Activated gamma-delta T cell treated with anti-CD3 and anti-CD28 coated beads, Interleukin-2, amount 50 U/mL, for 16 hours (primary cell): ENCODE measurements at places on chromosomes 6 and 20.
A peak's percentile ranks its signal among the peaks of the same experiment; 100 is the strongest.

DNA sequence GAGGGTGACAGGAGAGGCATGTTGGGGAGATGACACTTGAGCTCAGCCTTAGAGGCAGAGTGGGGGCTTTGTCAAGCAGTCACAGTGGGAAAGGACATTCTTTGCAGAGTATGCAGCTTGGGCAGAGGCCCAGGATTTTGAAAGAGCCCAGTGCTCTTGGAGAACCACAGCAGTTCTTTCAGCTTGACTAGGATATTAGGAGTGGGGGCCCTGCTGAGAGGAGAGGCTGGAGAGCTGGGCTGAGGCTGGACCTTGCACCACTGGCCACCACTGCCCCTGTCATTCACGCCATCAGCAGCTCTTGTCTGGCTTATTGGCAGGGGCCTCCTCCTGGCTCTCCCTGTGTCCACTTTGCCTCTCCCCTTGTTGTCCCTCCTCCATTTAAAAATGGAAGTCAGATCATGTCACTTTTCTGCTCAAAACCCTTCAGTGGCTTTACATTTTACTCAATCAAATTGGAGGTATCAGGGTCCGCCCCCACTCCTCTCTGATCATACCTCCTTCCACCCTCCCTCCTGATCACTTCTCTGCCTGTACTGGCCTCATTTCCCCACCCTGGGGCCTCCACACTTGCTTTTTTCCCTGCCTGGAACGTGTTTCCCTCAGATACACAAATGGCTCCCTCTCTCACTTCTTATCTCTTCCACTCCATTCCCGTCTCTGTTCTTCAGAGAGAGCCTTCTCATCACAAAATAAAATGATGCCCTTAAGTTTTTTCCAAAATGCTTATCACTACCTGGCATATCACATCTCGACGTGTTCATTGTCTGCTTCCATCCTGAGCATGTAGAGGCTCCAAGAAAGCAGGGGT lies 10.5 kb downstream of the MANBAL start:
- DNase-seq: no peak

DNA sequence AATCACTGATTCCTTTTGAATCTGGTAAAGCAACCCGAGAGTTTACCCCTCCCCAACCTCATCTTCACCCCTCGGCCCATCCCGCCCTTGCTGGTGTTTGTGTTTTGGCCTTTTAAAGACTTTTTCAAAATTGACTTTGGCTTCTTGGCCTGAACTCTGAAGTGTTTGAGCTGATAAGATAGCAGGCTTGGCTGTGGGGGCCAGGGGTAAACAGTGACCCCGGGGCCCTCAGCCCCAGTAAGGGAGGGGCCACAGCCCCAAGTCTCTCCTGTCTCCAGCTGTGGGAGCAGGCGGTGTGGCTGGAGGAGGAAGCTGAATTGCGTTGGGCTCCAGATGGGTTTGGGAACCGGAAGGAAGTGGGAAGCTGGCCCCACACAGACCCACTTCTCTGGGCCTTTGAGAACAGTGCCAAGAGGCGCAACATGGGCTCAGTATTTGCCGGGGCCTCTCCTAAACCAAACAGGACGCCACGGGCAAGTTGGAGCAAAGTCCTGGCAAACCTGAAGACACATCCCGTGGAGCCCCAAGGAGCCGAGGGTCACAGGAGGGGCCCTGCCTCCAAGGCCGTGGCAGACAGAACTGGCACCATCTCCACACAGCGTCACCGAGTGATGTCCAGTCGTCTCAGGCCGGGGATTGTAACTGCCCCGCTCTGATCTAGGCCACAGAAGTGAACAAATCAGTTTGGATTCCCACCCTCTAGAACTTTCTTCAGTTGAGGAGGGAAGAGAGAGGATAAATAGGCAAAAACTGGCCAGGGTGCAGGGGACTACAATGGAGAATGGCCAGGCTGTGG lies 54.3 kb upstream of the PTPN1 start:
- DNase-seq: no peak

DNA sequence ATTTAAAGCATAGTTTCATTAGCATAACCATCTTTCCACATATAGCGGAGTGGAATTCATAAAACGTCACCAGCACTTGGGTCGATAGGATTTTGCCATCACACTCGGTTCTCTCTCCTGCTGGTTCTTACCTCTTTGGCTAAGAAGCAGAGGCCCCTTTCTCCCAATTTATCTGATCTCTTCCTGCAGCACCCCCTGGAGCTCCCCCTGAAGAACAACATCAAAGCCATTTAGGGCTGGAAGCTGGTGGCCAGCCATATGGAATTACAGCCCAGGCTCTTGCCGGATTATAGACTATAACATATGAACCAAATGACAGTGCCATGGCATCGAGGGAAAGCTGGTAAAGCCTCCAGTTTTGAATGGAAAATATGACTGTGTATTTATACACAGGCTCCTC lies 6.4 kb upstream of the KIF6 start:
- no peak for DNase-seq

GRCh38 chr20:59008715-59009336 lies 1.8 kb upstream of the CTSZ start:
- DNase-seq: no peak

- DNase-seq: no peak
Measured at GRCh38 chr20:64158346-64159285, 5.6 kb upstream of the MYT1 start.

DNA sequence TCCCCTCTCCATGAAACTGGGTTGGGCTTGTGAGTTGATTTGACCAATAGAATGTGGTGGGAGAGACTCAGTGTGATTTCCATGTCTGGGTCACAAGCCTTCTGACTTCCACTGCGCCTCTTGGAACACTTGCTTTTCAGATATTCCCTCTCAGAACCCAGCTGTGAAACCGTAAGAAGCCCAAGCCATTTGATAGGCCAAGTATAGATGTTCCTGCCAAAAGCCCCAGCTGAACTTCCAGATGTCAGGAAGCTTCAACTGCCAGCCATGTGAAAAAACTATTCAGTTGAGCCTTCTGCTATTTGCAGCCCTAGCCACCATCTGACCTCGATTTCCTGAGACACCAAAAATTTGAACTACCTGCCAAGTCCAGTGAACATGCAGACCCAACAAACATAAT lies 387.8 kb upstream of the GJE1 start:
- no peak for DNase-seq

- DNase-seq: no peak
Measured at GRCh38 chr6:137339929-137340559, 120.9 kb upstream of the IFNGR1 start.

- DNase-seq: no peak
Measured at GRCh38 chr20:36214684-36215256, 21.5 kb upstream of the AAR2 start.

- DNase-seq: peak; percentile 2
Measured at GRCh38 chr6:28489366-28490204, 26.0 kb downstream of the GPX6 start.

- no peak for DNase-seq
Measured at GRCh38 chr6:21710216-21710615, 116.7 kb downstream of the SOX4 start.

- DNase-seq: no peak
Measured at GRCh38 chr6:84596488-84596887, 167.9 kb downstream of the TBX18 start.

DNA sequence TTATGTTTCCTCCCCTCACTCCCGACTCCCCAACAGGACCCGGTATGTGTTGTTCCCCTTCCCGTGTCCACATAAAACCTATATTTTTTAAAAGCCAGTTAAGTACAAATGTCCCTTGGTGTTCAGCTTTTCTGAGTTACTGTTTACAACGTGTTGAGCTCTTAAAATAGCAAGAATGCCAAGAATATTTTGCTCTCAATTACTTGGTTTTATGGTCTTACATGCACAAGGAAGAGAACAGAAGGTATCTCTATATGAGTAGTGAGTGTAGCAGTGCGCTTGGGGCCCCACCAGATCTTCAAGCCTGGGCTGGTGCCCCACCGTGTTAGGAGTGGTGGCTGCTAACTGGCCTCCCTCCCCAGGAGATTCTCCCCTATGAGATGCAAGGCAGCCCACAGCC lies 75.3 kb downstream of the RIN2 start:
- no peak for DNase-seq

DNA sequence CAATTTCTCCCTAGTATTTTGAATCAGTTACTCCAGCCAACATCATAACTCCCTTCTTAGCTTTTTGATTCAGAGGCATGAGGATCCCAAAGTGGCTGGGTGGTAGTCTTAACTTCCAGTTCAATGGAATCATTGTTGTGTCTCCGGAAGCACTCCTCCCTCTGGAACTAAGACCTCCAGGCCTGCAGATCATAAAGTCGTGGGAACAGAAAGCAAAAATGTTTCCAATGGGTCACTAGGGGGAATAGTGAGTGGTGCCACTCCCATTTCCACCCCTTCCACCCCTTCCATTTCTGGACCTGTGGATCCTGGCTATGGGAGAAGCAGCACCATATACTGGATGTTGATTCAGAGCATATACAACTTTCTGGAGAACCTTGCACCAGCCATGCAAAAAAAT lies 130.8 kb downstream of the SGK1 start:
- DNase-seq: no peak

DNA sequence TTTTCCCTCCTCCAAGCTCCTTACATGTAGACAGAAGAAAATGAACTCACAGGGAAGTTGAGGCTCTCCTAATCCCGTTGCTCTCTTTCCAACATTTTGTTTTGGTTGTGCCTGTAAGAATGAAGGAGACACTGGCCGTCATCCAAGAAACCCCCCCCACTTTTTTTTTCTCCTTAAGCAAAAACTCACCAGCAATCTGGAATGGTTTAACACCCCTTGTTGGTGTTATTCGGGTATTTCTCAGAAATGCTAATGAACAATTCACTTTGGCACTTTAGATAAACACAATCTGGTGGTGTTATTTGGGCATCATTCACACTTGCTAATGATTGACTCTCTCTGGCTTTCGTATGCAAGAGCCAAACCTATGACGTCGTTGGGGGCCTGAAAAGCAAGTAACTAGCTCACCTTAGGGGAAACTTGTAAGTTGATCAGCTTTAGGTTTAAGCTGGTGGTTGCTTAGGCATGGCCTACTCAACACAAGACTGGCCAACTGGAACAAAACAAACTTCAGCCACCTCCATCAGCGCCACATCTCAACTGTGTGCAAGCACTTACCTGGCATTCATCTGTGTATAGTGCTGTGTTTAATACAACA lies 24.3 kb upstream of the OLIG3 start:
- DNase-seq: no peak

- DNase-seq: no peak
Measured at GRCh38 chr20:21209668-21210067, 83.8 kb downstream of the KIZ start.

DNA sequence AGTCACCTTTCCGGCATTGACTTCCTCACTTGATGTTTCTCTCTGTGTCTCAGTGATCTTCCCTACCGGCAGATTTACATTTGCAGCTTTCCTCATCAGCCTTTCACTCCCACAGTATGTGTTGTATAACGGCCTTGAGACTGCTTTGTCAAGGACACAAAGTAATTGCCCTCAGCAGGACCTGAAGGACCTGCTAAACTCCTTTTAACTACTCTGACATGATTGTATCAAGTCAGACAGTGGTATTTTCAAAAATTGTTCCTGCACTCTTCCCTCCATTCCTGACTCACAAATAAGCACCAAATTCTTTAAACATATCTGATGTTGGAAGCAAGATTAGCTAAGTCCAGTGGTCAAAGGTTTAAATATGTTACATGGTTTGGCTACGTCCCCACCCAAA lies 62.4 kb downstream of the PDE10A start:
- no peak for DNase-seq
